Nephron progenitor cell (in vitro differentiated cells): ENCODE measurements at places on chromosomes 16 and 17.

DNA sequence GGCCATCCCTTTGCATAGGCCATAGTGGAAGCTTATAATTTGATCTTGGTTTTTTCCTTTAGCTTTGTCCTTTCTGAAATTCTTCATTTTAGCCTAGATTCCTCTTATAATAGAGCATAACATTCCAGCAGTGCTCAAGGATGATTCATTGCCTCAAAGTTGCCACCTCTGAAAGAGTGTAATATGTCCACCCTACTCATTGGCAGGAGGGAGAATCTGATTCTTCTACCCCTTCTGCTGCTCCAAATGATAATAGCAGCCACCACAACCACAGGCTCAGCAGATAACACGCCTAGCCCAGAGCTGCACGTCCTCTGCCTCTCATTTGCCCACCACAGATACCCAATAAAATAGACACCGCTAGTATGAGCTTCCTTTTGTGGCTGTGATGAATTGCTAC lies 337.4 kb upstream of the HSBP1 start:
- no peak for DNase-seq

- no peak for DNase-seq
Measured at GRCh38 chr17:21217346-21217745, 3.4 kb upstream of the TMEM11 start.

- DNase-seq: no peak
Measured at GRCh38 chr17:82330322-82331239, 3.0 kb downstream of the SECTM1 start.

GRCh38 chr16:85441189-85441889 lies 171.8 kb upstream of the GSE1 start:
- no peak for DNase-seq

GRCh38 chr17:82668024-82668630 lies 19.9 kb upstream of the WDR45B start:
- DNase-seq: no peak

DNA sequence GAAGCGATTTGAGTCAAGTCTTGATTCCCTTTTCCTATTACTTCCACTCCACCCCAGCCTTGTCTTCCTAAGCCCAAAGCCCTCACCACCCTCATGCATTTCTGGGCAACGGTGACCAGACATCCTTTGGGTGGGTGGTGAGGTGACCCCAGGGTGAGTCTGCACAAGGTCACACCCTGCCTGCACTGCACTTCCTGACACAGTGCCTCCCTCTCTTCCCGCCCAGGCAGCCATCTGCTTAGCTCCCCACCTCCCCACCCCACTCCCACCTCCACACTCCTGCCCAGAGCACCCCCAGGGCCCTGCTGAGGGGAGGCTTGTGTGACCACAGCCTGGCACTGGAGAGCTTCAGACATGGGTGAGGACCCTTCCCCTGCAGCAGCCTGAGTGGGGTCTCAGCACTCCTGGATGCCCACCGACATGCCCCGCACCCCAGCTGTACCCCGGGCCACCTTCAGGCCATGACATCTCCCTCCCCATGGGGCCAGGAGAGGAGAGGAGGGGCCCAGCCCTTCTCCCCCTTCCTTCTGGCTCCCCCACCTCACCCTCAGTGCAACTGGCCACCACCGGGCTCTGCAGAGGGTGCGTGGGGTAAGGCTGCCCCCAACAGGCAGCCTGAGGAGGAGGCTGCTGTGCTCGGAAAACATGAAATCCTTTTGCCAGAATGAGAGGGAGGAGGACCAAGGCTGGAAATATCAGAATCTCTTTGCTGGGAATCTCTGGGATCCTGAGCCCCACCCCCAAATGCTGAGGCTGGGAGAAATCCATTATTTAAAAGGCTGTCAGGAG lies 68.6 kb downstream of the CCT6B start:
- DNase-seq: peak; percentile 59

- DNase-seq: no peak
Measured at GRCh38 chr16:46774743-46775177, 26.6 kb upstream of the MYLK3 start.

DNA sequence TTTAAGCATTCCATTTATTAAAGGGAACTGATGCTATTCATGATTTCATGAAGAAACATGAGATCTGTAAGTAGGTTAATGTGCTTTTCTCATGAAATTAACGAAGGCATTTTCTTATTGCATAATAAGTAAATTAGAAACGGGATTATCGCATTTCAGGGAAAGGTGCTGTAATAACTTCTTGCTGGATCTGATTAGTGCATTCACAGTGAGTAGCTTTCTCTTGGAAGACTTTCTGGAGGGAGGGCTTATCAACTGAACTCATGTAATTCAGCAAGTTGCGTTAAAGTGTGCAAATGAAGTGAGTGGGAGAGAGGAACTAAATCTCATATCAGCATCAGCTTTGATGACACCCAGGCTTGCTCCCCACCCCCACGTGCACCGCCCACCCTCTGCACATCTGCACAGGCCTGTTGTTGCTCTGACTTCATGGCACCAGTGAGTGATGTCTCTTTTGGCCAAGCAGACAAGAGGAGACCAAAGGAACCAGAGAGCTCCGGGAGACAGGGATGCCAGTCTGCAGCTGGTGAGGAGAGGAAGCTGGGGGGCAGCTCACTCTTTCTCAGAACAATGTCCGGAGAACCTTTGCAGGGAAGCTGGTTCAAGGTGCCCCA lies 26.3 kb upstream of the GAS7 start:
- no peak for DNase-seq

DNA sequence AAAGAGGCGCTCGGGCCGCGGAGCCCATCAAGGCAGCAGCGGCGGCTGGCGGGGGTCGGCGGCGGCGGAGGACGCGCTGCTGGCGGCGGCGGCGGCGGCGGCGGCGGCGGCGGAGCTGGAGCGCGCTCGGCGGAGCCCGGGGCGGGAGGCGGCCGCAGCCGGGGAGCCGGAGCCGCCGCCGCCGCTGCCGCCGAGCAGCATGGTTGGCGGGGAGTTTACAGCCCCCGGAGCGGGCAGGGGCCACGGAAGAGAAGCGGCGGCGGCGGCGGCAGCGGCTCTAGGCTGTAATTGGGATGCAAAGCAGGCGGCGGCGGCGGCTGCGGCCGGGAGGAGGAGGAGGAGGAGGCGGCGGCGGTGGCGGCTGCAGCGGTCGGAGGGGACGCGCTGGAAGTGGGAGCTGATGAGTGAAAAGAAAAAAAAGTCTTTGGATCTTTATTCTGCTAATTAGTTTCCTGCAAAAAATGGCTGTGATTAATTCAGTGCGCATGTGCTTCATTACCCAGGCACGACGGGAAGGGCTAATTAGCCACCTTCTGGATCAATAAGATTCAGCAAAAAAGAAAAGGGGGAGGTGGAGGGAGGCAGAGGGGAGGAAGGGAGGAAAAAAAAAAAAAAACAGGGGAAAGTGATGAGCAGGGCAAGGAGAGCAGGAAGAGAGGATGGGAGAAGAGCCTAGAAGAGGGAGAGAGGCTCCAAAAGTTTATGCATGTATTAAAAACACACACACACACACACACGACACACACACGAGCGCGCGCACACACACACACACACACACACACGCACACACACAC lies 10.9 kb upstream of the ZFHX3 start:
- peak; percentile 75 for DNase-seq

GRCh38 chr16:5615868-5616642 lies 518.5 kb upstream of the EEF2KMT start:
- DNase-seq: peak; percentile 82

- peak; percentile 69 for DNase-seq
Measured at GRCh38 chr16:20383106-20384029, 21.2 kb downstream of the PDILT start.

DNA sequence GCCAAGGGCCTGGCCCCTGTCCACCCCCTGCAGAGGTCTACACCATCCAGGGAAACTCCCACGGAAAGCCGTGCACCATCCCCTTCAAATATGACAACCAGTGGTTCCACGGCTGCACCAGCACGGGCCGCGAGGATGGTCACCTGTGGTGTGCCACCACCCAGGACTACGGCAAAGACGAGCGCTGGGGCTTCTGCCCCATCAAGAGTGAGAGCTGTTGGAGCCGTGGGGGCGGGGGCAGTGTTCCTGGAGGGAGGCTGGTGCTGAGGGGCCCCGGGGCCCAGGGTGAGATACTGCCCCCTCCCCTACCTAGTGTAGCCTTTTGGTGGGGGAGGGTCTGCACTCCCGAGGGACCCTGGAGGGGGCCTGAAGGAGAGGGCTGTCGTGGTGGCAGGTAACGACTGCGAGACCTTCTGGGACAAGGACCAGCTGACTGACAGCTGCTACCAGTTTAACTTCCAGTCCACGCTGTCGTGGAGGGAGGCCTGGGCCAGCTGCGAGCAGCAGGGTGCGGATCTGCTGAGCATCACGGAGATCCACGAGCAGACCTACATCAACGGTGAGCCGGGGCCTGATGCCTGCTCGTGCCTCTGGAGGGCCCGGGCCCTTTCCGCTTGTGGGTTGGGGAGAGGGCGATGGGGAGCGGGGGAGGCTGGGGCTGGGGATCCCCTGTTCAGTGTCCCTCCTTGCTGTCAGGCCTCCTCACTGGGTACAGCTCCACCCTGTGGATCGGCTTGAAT lies 38.8 kb downstream of the MRC2 start:
- DNase-seq: no peak

DNA sequence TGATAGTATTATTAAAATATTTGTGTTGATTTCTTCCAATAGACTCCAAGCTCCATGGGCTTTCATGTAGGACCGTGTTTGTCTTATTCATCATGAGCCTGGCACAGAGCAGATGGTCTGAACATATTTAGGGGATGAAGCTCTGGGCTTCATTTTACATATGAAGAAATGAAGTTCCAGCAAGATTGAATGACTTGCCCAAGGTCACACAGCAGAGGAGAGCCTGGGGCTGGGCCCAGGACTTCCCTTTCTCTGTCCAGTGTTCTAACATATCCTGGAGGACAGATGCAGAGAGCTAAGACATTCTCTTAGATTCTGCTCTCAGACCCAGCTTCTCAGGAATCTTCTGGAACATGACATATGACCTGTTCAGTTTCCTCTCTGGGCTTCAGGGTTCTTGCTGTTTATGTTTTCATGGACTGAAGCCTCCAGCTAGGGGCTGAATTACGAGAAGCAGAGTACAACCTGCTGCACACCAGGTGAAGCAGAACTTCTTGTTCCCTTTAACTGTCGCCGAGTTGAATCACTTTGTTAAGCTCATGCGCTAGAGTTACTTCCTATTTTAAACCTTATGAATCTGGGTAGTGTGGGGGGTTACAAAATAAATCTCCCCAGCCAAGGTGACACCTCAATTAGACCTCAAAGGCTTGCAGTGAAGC lies 53.6 kb downstream of the GPRC5B start:
- DNase-seq: no peak

DNA sequence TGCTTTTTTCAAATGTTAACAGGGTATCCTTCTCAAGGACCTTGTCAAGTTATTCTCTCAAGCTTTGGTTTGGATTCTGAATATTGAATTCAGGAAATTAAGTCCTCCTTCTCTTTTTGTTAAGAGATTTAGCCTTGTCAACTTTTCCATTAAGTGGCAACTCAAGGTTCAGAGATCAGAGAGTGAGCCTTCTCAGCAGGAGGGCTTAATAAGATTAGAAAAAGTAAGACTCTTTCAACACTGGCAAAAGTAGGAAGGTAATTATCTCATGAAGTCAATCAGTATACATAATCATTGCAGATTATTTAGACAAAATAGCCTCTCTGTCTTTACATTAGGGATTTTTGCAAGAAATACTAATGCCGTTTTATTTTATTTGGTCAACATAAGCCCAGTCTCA lies 330.7 kb downstream of the KIF2B start:
- DNase-seq: no peak

DNA sequence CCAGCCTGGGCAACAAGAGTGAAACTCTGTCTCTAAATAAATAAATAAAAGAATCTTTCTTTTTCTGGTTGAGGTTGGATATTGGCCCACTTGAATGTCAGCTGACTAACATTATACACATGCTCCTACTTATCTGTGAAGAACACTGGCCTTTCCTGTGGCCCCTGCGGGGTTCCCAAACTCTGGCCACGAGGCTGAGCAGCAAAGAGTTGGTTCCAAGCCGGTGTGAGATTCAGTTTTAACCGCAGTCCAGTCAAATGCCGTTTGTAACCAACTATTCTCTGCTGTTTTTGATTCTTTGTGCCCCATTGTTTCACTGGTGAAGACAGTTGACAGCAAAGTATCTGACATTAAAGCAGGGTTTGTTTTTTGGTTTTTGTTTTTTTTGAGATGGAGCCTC lies 11.2 kb downstream of the ETV4 start:
- DNase-seq: no peak

DNA sequence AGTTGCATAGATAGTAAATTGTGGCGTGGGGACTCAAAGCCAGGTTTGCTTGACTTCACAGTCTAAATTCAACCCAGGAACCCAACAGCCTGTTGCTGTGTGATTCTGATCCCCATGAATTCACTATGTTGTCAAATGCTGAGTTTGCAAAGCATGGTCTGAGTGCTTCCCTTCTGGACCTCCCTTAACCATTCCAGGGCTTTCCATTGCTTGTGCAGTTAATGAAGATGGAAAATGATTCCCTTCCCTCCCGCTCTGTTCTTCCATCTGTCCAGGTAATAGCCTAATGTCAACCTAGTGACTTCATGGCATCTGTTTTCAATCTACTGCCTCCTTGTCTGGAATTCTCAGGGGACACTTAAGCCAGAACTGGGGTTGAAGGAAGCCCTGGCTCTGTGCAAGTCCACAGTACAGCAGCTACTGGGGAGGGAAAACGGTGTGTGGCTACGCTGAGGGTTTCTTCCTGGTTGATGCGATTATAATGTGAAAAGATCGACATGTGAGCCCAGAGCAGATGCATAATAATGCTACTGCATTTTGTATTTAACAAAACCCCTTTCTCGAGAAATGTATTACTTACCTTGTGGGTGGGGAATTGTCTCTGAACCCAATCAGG lies 206.7 kb downstream of the CDH13 start:
- no peak for DNase-seq

GRCh38 chr17:63989622-63990345 lies 8.4 kb upstream of the PRR29 start:
- DNase-seq: no peak

DNA sequence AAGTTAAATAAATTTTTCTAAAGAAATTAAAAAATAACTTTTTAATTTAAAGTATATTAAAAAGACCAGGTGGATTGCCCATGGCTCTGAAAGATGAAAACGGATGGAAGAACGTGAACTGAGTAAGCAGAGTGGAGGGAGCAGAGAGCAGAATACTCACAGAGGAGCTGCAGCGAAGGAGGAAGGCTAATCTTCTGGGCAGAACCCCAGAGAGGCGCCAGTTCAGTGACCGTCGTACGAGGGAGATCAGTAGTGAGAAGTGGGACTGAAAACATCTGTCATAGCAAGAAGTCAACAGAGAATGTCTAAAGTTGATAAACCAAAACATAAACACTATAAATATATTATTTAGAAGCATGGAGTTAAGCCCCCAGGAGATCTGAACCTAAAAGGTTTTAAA lies 34.9 kb downstream of the UBE2G1 start:
- DNase-seq: no peak

DNA sequence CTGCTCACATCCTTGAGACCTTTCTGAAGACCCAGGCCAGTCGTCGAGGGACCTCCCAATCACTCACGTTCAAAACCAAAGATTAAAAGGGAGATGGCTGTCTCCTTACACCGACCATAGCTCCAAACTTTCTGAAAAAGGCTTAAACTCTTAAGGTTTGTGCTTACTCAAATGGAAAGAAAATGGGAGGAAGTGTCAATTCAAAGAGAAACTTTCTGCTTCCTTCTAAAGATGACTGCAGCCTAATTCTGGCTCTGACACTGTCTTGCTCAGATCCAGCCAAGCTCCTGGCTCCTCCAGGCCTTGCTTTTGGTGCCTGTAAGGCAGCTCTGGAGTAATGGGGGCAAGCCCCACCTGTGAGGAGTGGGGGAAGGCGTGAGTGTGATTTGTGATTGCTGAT lies 54.9 kb upstream of the WSB1 start:
- DNase-seq: no peak
